ENCODE measurements at places on chromosomes 12 and 14. TPM values are rescaled to one million over a fixed set of nuclear protein-coding genes. Genes with fewer than 3 reads are reported as not detected.

DNAI7 gene
- not detected for total RNA-seq

CCDC177 gene
- total RNA-seq: not detected

DNA sequence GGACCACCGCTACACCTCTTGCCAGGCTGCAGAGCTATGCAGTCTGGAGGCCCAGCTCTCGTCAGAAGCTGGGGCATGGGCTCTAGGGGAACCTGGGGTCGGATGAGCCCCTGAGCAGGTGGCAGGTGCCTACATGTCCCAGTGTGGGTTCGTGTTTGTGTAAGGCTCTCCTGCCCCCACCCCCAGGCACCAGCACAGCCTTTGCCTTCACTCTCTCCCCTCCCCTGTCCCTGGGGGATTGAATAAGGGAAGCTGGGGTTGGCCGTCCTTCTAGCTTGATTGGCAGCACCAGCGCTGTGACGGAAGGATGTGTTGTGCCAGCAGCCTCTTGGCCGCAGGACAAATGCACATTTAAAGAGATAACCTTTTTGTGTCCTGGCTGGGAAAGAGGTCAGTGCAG, 34.8 kb upstream of the TSPAN9 start:
- H3K4me3 ChIP-seq: no peak overlapping the region
- H3K4me1 ChIP-seq: peaks cover 5% of the 10 kb centered on the region
- H3K27me3 ChIP-seq: no peaks in the 10 kb centered on the region
- no peak overlapping the region for H3K27ac ChIP-seq
- DNase-seq: no peak

- H3K27ac ChIP-seq: no peak overlapping the region
- no peak overlapping the region for H3K4me3 ChIP-seq
- no peaks in the 10 kb centered on the region for H3K27me3 ChIP-seq
- H3K36me3 ChIP-seq: no peaks in the 10 kb centered on the region
- DNase-seq: no peak
Measured at GRCh38 chr14:24277606-24278321, 6.4 kb upstream of the RABGGTA start.

DNA sequence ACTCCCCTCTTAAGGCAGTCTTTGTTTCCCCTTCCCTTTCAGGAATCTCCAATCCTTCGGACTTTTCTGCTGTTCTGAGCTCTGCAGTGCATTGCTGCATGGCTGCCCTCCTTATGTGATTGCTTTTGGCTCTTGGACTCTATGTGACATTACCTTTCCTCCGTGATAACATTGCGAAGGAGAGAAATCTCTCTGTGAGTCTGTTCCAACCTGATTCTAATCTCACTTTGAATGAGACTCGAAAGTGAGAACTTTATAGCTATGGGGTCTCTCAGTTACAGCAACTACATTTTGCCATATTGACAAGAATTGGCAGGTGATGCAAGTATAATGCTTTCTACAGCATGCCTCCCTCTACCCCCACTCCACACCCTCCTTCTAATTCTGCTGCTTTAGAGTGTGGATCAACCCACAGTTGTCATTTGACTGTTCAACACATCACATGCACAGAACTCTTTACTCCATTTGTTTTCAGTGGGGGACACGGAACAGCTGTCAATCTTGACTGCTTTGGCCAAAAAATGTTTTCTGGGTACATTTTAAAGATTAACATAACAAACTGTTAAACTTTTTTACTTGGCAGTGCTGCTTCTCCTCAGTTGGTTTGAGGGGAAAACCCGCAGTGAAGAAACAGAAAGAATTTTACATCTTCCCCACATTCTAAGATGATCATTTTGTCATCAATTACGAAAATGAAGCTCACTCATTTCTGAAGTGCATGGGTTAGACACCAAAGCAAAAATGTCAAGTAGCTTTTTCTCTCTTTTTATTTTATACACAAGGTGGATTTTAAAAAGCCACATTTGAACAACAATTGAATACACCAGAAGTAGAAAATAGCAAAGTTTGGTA, 125.5 kb upstream of the RMST start:
- H3K36me3 ChIP-seq: no peaks in the 10 kb centered on the region
- no peak for DNase-seq
- H3K27ac ChIP-seq: no peak overlapping the region
- H3K27me3 ChIP-seq: no peaks in the 10 kb centered on the region
- no peaks in the 10 kb centered on the region for H3K4me1 ChIP-seq
- H3K4me3 ChIP-seq: no peak overlapping the region
